ENCODE measurements at places on chromosomes 7 and 10.
A peak's percentile ranks its signal among the peaks of the same experiment; 100 is the strongest.

DNA sequence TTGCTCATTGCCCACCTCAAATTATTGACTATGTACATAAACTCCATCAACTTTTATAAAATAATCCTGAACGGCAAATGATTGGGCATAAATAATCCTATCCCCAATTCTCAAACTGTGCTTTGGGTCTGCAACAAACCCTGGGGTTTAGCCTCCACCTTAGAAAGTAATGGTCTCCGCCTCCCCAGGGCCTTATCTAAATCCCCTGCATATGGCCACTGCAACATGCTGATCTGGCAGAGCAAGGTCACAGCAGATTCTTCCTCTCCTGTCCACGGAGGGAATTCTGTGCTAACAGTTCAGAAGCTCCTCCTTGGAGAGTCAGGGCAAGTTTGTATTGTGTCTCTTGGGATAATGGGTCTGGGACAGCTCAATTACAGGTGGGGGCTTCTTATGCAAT lies 18.4 kb downstream of the FXYD4 start:
- no peak for DNase-seq

DNA sequence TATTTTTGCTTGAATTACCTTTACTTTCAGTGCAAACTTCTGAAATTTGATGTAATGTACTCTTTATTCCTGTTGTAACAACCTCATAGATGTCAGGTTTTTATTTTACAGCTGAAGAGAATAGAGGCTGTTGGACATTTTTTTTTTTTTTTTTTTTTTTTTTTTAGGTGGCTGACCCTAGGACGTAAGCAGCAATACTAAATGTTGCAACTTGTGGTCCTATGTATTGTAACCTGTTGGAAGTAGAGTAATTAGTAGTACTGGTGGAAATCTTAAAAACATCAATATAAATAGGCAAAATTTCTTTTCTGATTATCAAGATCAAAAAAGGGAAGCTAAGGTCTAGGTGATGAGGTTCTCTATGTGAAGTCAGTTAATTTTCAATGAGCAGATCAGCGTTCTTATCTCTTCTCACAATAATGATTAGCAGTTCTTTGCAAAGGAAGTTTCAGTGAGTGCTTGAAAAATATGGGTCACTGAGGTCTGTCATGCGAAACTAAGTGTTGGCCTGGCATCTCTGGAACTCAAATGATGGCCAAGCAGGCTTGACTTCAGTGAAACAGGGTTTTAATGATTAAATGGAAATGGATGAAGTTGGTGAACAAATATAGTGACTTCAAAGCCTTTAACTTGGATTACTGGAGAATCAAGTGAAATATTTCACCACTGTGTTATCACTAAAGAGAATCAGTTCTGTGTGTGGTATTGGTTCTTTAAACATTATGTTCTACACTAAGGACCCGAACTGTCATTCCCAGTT lies 42.7 kb downstream of the BICC1 start:
- no peak for DNase-seq

DNA sequence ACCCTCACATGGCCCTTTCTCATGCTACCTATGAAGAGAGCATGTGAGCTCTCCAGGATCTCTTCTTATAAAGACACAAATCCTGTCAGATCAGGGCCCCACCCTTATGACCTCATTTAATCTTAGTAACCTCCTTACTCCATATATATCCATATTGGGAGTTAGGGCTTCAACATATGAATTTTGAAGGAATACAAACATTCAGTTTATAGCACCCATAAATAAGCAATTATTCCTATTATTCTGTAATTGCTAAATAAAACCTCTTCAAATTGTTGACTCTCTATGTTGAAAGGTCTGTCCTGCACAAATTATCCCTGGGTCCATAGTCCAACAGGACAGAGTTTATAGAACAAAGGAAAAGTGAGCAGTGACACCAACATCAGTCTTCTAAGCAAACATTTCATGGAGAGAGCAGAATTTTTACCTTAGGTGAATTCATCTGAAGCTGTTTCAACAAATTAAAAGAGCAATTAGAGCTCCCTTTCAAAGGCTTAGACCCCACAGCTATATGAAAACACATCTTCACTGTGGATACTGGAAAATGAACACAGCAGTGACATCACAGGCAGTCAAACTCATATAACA lies 12.2 kb downstream of the DOCK4 start:
- DNase-seq, result no peak

DNA sequence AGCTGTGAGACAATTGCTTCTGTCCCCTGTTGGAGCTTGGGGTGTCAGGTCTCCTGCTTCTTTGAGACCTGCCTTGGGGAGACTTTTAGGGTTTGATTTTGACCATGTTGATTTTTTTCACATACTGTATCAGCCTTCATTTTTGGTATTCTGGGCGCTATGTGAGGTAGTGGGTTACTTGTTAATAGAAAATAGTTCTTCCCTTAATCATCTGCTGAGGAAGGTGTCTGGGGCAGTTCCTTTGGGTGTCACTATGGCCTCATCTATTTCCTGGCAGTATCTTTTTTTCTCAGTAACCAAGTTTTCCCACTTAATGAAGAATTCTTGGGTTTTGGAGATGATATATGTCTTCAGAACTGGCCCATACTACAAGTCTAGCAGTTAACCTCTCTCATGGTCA lies 4.6 kb upstream of the NOLC1 start:
- no peak for DNase-seq

DNA sequence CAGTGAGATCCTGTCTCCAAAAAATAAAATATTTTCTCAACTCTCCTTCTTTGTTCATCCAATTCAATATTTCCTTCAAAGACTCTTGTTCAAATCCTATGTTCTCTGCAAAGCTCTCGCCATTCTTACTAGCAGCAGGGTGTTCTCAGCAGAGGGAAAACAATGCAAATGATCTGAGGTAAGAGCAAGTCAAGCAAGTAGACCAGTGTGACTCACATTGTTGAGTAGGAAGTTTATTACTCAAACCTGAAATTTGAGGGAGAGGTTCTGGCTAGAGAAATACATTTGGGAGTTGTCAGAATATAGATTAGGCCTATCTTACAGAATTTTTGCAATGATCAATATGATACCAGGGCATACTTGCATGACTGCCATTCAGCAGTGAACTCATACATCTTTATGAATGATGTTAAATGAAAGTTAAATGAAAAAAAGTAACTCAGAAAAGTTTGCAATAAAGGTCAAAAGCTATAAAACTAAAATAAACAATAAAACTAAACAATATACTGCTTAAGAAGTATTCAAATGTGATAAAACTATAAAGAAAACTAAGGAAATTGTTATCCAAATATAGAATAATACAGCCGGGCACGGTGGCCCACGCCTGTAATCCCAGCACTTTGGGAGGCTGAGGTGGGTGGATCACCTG lies 5.8 kb downstream of the IDE start:
- DNase-seq, result no peak

DNA sequence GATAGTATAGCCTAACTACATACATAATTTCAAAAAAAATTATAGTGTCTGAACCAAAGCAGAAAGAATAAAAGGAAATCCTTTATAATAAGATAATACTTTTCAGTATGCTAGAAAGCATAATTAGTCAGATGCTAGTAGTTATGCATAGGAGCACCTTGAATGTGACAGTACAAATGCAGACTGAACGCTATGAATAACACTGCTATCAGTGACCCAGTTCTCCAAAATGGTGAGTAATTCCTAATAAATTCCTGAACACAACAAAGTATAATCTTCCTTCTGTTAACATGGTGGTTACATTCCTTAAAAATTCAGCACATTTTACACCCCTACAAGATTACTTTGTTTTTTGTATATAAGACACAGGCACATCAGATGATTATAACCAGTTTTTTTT lies 1.2 kb upstream of the CHPF2 start:
- no peak for DNase-seq

DNA sequence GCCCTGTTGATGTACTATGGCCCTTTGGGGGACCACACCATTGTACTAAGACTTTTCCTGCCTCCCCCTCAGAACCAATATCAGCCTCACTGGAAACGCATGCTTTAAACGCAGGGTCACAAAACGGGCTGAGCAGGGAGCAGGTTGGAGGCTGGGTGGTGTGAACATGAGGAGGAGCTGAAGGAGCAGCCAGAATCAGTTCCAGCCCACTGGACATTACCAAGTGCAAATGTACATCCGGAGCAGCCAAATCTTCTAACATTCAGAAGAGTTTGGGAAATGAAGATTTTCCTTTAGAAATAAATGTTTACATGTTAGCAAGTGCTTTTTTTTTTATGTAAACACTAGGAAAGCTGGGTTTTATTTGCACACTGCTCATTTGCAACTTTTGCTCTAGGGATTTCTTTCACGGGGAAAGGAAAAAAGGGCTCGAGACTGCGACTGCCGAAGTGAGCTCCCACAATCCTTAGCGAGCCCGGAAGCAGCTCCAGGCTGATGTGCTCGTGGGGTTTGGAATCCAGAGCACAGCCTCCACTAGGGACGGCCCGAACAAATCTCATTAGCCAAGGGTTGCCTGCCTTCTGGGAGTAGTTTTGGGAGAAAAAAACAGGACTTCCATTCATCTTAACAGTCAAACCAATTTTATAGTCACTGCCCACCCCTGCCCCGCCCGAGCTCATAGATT lies 108.0 kb upstream of the YAE1 start:
- DNase-seq, result no peak

DNA sequence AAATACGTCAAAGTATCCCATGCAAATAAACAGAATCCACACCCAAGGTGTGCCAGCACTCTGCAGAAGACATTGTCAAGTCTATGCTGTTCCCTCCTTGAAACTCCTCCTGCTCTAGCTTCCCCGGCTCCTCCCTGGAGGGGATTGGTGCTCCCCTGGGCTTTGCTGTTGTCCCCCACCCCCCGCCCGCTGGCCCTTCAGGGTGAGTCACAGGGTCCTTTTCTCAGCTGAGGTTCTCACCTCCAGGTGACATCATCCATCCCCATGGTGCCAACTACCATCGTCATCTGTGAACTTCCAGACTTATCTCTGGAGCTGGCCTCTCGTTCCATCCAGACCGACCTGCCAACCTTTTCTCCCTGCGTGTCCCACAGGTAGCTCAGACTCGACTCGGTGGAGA lies 77.0 kb downstream of the ITIH5 start:
- no peak for DNase-seq

- DNase-seq, result peak; percentile 16
Observed at GRCh38 chr10:12214763-12215218, 18.8 kb downstream of the CDC123 start.

DNA sequence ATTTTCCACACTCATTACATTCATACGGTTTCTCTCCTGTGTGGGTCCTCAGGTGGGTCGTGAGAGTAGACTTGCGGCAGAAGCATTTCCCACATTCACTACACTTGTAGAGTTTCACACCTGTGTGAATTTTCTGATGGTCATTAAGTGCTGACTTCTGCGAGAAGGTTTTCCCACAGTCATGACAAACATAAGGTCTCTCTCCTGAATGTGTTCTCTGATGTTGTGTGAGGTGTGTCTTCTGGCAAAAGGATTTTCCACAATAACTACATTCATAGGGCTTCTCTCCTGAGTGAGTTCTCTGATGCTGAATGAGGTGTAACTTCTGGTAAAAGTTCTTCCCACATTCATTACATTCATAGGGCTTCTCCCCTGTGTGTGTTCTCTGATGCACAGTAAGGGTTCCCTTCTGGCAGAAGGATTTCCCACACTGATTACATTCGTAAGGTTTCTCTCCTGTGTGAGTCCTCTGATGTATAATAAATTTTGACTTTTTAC lies 15.1 kb downstream of the ZNF12 start:
- DNase-seq, result no peak

- no peak for DNase-seq
Observed at GRCh38 chr7:91541641-91542040, 277.4 kb downstream of the FZD1 start.

DNA sequence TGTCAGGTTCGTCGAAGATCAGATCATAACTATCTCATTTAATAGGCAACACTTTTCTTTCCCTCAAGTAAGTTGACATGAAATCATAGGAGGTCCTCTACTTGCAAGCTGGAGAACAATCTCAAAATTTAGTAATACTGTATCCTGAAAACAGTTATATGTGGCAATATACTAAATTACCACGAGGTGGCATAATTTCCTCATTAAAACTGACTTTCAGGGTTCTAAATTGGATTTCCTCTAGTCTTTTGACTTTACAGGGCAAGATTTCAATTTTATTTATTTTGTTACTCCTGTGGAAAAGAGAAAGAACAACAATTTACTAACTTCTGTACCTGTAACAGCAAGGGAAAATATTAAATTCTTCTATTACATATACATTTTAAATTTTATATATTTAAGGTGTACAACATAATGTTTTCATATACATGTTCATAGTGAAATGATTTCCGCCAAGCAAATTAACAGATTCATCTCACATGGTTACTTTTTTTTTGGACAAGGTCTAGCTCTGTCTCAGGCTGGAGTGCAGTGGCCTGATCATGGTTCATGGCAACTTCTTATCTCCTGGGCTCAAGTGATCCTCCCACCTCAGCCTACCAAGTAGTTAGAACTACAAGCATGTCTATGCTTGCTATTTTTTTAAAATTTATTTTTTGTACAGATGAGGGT lies 53.4 kb upstream of the CYP2C18 start:
- peak; percentile 28 for DNase-seq

DNA sequence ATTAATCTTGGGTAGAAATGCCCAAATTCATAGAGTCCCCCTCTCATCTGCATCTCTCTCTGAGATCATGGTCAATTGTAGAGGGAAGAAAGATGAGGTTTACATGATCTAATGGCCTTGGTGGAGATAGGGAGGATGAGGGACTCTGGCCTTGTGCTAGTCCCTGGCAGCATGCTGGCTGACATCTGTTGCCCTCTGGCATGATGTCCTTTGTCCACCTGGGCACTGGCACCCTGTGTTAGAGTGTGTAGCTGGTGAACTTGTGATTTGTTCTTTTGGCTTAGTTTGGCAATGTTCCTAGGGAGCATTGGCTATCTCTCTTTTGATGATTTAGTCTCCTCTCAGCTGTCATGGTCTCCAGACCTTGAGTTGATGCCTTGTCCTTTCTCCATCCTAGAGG lies 103.2 kb downstream of the DYNC1I1 start:
- no peak for DNase-seq

DNA sequence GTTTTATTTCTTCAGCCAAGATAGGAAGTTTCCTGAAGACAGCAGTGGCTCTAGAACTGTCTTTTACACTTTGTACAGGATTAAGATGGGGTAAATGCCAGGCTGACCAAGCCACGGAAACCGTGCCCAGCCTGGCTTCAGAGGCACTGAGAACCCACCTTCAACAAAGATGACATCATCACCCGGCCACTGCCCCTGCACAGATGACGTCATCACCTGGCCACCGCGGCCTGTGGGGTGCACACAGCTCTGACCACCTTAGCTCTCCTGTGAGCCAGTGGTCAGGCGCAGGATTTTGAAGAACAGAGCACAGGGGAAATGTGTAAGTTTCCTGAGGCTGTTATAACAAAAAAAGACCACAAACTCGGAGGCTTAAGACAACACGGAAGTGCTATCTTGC lies 486.4 kb upstream of the MKI67 start:
- DNase-seq, result no peak

DNA sequence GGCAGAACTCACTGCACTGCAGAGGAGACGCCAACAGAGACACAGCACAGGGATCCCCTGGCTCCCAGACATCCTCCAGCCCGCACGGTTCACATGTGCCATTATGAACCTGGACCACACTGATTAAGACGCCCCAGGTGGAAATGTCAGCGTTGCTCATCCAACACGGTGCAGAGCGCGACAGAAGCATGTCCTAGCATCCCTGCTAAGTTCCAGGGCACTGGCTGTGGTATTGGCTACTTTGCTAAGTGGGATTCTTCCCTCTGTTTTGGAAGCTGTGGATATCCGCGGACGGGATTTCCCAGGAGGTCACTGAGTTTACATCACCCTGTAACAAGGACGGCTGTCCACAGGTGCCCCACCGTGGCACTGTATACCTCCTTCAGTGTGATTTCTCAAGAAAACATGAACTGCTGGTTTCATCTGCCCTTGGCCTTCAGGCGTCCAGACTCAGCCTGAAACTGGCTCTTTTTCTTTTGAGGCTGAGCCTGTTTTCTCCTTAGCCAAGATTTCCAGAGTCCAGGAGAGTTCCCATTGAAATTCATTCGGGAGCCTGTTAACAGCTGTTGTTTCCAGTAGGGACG lies 324.0 kb downstream of the WDR37 start:
- DNase-seq, result no peak
